ENCODE measurements at places on chromosomes 7 and 10.

- no peak for DNase-seq
These were observed 55.9 kb upstream of the INPP5A start for GRCh38 chr10:132481690-132482089.

DNA sequence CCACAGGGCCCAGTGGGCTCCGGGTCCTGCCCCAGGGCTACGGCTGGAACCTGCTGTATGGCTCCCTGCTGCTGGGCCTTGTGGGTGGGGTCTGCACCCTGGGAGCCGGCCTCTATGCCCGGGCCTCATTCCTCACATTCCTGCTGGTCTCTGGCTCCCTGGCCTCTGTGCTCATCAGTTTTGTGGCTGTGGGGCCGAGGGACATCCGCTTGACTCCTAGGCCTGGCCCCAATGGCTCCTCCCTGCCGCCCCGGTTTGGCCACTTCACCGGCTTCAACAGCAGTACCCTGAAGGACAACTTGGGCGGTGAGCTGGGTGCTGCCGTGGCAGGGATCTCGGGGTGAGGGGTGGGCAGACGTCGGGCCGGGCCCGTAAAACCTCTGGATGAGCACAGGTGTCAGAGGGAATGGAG lies 4.4 kb downstream of the SLC12A9 start:
- DNase-seq, result no peak

GRCh38 chr7:158720112-158720511 lies 15.5 kb upstream of the NCAPG2 start:
- no peak for DNase-seq

GRCh38 chr10:1522237-1522636 lies 215.1 kb downstream of the ADARB2 start:
- no peak for DNase-seq

DNA sequence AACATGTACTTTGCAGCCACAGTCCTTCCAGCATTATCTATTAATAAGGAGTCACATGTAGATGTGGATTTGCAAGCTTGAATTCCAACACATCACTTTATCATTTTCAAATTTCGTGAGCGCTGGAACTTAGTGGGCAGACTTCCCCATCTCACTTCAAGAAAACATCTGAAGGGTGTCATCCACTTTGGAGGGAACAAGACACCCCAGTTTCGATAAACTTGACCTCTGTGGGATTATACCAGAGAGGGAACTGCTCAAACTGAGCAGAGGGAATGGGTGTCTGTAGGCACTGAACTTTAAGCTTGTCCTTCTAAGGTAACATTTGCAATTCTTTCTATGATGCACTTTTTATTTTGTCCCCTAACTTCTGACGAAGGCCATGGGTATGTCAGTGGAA lies 27.5 kb downstream of the ADRB1 start:
- DNase-seq, result no peak

DNA sequence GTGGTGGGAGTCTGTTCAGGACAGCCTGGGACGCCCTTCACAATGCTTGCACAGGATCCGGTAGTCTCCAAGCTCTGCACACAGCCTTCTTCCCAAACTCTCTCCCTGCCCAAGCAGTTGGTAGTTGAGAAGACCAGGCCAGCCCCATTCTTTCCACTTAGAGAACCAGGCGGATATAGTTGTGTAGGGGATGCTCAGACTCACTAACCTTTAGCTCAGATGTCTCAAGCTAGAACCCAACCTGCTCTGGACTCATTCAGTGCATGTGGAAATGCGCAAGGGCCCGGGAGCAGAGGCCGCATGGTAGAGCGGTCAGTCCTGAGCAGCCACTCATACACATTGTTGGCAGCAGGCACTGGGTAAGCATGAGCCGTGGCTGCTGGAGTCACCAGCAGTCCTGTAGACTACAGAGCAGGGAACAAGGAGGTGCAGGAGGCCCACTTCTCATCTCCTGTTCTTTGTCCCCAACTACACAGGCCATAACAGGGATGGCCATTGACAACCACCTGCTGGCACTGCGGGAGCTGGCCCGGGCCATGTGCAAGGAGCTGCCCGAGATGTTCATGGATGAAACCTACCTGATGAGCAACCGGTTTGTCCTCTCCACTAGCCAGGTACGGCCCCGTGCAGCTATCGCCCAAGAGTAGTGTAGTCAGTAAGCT lies 17.2 kb upstream of the C10orf53 start:
- no peak for DNase-seq

DNA sequence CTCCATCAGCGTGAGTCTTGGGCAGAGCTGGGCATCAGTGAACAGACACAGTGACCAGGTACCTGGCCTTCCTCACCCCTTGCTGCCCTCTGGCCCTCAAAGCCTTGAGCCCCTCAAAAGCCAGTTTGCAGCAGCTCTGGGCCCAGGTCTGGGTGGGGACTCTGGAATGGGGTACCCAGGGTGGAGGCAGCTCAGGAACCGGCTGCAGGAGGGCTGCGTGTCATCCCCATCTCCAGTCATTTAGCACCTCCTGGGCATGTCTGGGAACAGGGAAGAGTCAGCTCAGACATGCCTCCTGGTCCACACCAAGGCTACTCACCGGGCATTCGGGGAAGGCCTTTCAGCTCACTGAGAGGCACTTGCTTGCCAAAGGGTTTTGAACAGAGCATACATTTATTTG lies 503.3 kb downstream of the TCERG1L start:
- DNase-seq, result no peak
